A549 treated with DMSO at 1 μM for 4 hours (cell line): ENCODE measurements at places on chromosomes 16 and 17. TPM values are rescaled to one million over a fixed set of nuclear protein-coding genes. Genes with fewer than 3 reads are reported as not detected.

The CHRNE gene
- 0.07 to 0.21 TPM (median 0.08 TPM) in 4 of 5 replicates, not detected in the other for total RNA-seq

The CSH2 gene
- not detected in 5 replicates for total RNA-seq

The PNMT gene
- total RNA-seq = 0.13 TPM in 1 of 5 replicates, not detected in the others

The ZNF785 gene
- total RNA-seq = not detected in 5 replicates

The C1QL1 gene
- total RNA-seq = 17.6 to 30.5 TPM (median 24.6 TPM) in 5 replicates

The GRAPL gene
- total RNA-seq = 0.12 TPM in 1 of 5 replicates, not detected in the others

The TLCD2 gene
- 1.1 to 1.8 TPM (median 1.4 TPM) in 5 replicates for total RNA-seq

The CTF1 gene
- 0.12 to 0.26 TPM (median 0.21 TPM) in 4 of 5 replicates, not detected in the other for total RNA-seq

The KRTAP2-3 gene
- 0.12 to 0.13 TPM in 2 of 5 replicates, not detected in the others for total RNA-seq

The WNT9B gene
- not detected in 5 replicates for total RNA-seq

The PSMC5 gene
- total RNA-seq = 212 to 238 TPM (median 224 TPM) in 5 replicates
